ENCODE measurements at places on chromosomes 5 and 9. TPM values are rescaled to one million over a fixed set of nuclear protein-coding genes. Genes with fewer than 3 reads are reported as not detected.

C8G gene
- not detected for total RNA-seq

CER1 gene
- not detected for total RNA-seq

NDST1 gene
- total RNA-seq: 192 TPM

GRM6 gene
- total RNA-seq: not detected

FOXD4L5 gene
- total RNA-seq: 0.04 TPM

APBA1 gene
- total RNA-seq: 1.1 TPM

TSTD2 gene
- total RNA-seq: 19.6 TPM

GRCh38 chr5:9105851-9106250 lies 440.0 kb downstream of the SEMA5A start:
- DNase-seq: no peak

DNA sequence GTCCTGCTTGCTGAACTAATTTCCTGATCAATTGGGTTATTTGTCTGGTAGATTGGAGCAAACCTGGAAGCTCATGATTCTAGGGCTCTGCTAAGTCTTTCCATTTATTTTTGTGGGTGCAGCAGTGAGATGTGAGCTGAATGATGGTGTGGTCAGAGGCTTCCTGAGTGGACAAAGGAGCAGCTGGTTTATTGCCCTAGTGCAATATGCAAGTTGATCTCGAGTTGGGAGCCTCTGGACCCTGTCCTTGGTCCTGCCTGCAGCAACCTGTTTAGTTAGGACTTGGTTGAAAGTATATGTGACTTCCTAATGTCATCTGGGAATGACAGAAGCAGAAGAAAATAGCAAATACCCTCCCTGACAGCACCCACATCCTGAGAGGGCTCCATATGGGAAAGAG lies 4.2 kb upstream of the UNC5A start:
- DNase-seq: no peak

GRCh38 chr9:76605321-76605900 lies 146.4 kb downstream of the GCNT1 start:
- DNase-seq: no peak

- no peak for DNase-seq
Measured at GRCh38 chr9:133485531-133486260, 6.8 kb upstream of the SLC2A6 start.

GRCh38 chr9:13431222-13431536 lies 151.7 kb upstream of the MPDZ start:
- DNase-seq: no peak

- DNase-seq: no peak
Measured at GRCh38 chr5:16687898-16688297, 71.1 kb upstream of the RETREG1 start.

DNA sequence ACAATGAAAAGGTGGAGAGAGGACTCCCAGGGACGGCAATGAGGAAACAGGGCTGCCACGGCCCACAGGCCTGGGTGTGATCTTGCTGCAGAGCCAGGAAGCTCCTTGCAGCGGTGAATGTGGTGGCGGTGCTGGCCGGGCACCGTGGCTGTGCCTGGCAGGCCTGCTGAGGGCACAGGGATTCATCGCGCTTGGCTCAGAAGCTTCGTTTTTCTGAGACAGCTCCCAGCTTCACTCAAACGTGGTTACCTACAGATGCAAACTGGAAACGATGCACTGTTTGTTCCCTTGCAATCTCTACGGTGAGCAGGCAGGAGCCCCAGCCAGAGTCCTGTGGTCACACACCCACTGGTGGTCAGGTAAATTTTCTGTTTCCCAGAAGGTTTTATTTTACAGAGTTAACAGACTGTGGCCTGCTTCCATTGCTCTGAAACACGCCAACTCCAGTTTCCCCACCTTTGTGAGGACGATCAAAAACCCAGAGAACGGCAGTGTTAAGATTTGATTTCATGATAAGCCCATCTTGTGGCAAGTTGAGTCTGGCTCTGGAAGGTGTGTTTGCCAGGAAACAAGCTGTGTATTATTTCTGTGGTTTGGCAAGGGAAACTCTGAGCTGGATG lies 183.9 kb downstream of the AUH start:
- DNase-seq: no peak

- no peak for DNase-seq
Measured at GRCh38 chr9:15936306-15936921, 383.6 kb downstream of the CCDC171 start.

- DNase-seq: no peak
Measured at GRCh38 chr9:116325924-116326323, 172.3 kb downstream of the PAPPA start.

- DNase-seq: no peak
Measured at GRCh38 chr5:11258001-11258400, 497.0 kb upstream of the DAP start.

DNA sequence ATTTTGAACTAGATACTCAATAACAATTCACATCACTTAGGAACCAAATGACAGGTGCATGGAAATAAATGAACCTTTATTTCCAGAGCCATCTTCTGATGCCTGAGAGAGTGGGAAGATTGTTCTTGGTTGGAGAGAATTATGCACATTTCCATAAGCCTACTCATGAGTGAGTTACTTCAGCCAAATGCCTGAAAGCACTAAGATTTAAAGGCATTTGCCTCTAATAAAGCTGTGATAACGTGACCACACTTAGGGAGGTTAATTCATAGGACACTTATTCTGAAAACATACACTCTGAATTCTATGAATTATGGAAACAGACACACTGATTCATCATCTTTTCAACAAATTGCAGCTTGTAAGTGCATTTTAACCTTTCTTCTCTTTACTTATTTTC lies 40.0 kb downstream of the KCTD16 start:
- no peak for DNase-seq

GRCh38 chr5:126395198-126395597 lies 28.0 kb upstream of the GRAMD2B start:
- DNase-seq: no peak

- DNase-seq: no peak
Measured at GRCh38 chr9:106479679-106480078, 383.3 kb upstream of the ZNF462 start.

GRCh38 chr9:121752929-121753328 lies 101.5 kb downstream of the DAB2IP start:
- DNase-seq: no peak

- DNase-seq: no peak
Measured at GRCh38 chr5:95730730-95731570, at the start of gene RHOBTB3. TSS of gene RHOBTB3 (plus strand) at chr5:95731336. CDS start at chr5:95731683, 347 bp downstream.

DNA sequence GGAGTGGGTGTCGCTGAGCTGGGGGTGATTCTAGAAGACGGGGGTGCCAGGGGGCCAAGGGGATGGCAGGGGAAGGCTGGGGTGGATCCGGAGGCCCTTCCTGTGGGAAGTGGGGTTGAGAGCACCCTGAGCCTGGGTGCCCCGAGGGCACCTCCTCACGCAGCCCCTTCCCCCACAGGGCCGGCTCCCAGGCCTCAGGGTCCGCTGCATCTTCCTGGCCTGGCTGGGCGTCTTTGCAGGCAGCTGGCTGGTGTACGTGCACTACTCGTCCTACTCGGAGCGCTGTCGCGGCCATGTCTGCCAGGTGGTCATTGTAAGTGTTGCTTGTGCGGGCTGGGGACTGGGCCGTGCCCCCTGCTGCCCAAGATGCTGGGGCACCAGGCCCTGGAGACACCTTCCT lies 5.0 kb downstream of the DIPK1B start:
- no peak for DNase-seq

DNA sequence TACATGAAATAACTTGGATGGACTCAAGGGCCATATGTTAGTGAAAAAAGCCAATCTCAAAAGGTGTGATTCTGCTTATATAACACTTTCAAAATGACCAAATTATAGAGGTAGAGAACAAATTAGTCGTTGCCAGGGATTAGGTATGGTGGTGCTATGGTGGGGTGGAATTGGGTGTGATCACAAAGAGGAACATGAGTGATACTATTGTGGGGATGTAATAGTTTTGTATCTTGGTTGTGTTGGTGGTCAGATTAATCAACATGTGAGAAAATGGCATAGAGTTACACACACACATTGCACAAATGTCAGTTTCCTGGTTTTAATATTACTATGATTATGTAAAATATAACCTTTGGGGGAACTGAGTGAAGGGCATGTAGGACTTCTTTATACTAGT lies 31.9 kb downstream of the CAMK4 start:
- no peak for DNase-seq

GRCh38 chr5:72501488-72501887 lies 5.7 kb downstream of the ZNF366 start:
- no peak for DNase-seq

GRCh38 chr5:157506981-157507780 lies 47.2 kb downstream of the NIPAL4 start:
- DNase-seq: peak; percentile 2

- DNase-seq: no peak
Measured at GRCh38 chr9:86795047-86795442, 152.3 kb downstream of the GAS1 start.

GRCh38 chr5:151637676-151638075 lies 46.5 kb upstream of the FAT2 start:
- no peak for DNase-seq

DNA sequence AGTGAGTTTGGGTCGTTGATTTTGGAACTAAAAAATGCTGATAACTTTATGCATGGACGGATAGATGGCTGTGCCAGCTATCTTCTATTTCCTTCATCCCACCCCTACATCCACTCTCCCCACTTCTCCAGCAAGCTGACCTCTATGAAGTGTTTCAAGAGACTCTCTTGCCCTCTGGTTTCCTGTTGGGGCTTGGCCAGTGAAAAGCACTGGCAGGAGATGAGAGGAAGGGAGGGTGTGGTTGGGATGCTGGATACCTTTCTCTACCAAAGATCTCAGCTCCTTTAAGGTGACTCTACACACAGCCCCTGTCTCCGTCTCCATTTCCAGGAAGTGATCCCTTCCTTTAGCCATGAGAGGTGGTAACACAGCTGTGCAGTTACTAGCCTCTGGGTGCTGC lies 30.0 kb upstream of the JMY start:
- DNase-seq: no peak

DNA sequence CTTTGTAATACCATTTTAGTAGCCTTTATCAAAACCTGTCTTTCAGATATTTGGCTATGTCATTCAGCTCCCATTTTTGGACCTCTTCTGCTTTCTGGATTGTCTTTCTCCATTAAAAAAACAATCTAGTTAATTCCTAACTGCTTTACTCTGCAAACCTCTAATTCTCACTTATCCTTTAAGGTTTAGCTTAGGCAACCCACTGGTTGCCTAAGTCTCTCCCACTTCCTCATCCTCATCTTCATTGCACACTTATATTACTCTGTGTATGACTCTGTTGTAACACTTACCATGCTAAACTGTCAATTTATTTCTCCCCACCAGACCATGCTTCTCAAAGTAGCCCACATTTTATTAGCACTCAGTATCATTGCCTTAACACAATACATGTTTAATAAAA lies 205.0 kb upstream of the DMRTA1 start:
- DNase-seq: no peak

DNA sequence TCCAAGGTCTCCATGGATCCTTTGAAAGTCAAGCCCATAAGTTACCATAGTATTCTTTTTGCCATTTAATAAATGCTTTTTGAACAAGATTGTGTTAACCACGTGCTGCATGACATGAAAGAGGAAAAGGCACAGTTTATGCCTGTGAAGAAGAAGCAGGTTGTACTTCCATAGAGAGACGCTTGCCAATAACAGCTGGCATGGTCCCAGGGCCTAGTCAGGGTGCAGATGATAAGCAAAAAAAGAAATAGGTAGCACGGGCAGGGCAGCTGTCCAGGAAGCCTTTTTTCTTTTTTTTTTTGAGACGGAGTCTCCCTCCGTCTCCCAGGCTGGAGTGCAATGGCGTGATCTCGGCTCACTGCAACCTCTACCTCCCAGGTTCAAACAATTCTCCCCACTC lies 71.8 kb upstream of the CLINT1 start:
- no peak for DNase-seq

- no peak for DNase-seq
Measured at GRCh38 chr5:14790220-14790619, 81.4 kb downstream of the ANKH start.

GRCh38 chr9:134509817-134510216 lies 131.8 kb upstream of the COL5A1 start:
- DNase-seq: no peak

- no peak for DNase-seq
Measured at GRCh38 chr5:78597068-78597973, 51.3 kb downstream of the LHFPL2 start.
